GF-D8 (cell line): ENCODE measurements at places on chromosomes 5 and 9.

GRCh38 chr5:74916831-74917710 lies 50.9 kb upstream of the FAM169A start:
- DNase-seq, result no peak

- DNase-seq, result no peak
Measured at GRCh38 chr9:134959971-134960310, 42.2 kb upstream of the FCN1 start.

GRCh38 chr9:2727966-2728613 lies 10.8 kb downstream of the KCNV2 start:
- peak; percentile 16 for DNase-seq

DNA sequence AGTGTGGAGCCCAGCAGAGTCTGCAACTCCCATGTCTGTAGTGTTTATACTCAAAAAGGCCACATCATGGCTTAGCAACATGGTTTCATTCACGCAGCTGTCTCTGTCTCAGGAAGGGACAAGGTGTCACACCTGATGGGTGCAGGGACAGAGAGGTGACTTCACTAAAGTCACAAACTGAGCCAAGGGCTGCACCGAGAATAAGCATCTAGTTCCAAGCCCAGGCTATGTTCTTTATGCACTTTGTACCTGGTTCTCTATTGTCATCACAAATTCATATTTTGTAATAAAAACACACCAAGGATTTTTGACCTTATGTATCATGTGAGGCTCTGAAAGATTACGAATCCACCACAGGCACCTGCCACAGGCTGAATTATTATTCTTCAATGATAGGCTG lies 64.9 kb upstream of the STK32A start:
- no peak for DNase-seq

GRCh38 chr5:96717874-96718273 lies 55.7 kb downstream of the CAST start:
- DNase-seq, result no peak

- no peak for DNase-seq
Measured at GRCh38 chr9:126204708-126205225, 121.9 kb upstream of the MVB12B start.

- no peak for DNase-seq
Measured at GRCh38 chr9:74036549-74037231, 460.4 kb upstream of the RORB start.

GRCh38 chr9:18721995-18722310 lies 248.0 kb downstream of the ADAMTSL1 start:
- no peak for DNase-seq

DNA sequence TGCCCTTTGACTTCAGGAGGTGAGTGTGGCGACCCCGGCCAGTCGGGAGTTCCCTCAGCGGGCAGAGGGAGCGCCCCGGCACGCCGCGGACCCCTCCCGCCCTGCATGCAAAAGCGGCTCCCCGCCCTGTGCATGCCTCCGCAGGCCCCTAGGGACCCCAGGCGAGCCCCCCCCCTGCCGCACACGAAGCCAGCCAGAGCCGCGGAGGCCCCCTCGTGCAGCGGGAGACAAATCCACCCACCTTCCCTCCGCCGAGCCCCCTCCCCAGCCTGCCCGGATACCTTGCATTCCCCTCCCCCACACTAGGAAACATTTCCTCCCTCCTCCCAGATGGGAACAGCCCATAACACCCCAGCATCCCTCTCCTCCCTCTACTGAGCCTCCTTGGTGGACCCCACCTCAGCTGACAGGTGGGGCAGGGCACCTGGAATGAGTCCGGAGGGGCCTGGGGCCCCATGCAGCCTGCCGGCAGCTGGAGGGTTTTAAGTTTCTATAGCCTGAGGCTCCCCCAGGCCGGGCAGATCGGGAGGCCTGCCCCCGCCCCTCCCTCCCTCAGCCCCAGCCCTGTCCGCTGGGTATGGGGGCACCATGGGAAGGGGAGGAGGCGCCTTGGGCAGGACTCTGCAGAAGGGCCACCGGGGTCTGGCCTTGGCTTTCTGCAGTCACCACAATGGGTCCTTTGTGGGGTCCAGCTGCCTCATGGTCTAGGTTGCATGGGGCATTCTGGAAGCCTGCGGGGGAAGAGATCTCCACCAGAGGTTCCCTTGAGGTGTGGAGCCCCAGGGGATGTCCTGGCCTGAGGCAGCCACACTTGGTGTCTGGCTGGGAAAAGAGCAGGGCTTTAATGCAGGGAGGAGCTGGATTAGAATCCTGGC lies 601 bp downstream of the ERGIC1 start:
- DNase-seq, result no peak

DNA sequence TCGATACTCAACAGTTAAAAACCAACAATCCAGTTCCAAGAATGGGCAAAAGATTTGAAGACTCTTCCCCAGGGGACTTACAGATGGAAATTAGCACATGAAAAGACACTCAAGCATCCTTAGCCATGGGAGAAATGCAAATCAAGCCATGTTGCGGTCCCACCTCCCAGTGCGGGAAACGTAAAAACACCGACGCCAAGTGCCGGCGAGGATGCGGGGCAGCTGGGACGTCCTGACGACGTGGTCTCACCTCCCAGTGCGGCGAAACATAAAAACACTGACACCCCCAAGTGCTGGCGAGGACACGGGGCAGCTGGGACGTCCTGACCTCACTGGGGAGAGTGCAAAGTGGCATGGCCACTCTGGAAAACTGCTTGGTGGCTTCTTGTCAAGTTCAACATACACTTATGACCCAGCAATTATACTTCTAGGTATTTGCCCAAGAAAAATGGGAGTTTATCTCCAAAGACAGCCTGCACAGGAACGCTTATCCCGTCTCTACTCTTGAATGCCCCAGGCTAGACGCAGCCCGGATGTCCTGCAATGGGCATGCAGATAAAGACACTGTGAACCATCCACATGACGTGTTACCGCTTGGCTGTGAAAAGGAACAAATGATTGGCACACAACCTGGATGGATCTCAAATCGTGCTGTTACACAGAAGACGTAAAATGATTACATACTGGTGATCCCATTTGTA lies 60.1 kb upstream of the UBAC1 start:
- no peak for DNase-seq

DNA sequence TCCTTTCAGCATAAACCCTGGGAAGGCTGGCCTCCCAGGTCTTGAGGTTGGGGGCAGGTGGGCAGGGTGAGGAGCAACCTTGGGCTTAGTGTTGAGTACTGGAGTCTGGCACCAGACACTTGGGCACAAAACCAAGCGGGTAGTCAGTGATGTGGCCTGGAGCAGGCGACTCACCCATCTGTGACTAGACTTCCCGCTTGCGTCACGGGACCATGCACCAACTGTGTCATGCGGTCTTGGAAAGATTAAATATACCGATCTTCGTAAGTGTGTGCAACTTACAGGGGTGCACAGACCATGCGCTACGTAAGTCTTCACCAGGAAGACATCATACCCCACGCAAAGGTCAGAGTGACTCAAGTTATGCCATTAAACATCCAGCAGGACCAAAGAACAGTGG lies 304.4 kb upstream of the IRX4 start:
- no peak for DNase-seq
